ENCODE measurements at places on chromosomes 7 and 10.

- DNase-seq, result no peak
Observed at GRCh38 chr7:138247568-138248333, 171.5 kb downstream of the AKR1D1 start.

DNA sequence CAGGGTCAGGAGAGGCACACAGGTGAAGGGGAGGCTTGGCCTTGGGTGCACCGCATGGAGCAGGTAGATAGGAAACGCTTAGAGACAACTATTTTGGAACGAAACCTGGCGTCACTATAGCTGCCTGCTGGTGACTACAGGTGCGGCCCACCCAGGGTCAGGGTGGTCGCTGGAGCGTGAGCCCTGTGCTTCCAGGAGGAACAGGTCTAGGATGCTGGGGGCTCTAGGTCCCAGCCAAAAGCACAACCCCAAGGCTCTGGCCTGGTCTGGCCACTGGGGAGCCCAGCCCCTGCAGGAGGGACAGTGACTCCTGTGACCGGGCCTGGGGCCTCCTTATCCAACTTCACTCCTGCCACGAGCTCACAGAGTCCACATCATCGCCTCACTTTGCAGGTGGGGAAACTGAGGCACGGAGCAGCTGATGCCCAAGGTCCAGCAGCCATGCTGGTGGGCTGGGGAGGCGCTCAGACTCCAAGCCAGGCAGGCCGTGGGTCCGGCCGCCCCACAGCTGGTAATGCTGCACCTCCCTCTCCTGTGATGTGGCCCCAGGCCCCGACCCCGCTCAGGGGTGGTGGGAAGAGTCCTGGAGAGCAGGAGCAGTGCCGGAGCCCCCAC, 9.0 kb downstream of the LFNG start:
- DNase-seq, result no peak

GRCh38 chr7:3650844-3651243, 349.8 kb downstream of the SDK1 start:
- DNase-seq, result no peak

- no peak for DNase-seq
Observed at GRCh38 chr7:12314199-12314598, 89.5 kb downstream of the VWDE start.

DNA sequence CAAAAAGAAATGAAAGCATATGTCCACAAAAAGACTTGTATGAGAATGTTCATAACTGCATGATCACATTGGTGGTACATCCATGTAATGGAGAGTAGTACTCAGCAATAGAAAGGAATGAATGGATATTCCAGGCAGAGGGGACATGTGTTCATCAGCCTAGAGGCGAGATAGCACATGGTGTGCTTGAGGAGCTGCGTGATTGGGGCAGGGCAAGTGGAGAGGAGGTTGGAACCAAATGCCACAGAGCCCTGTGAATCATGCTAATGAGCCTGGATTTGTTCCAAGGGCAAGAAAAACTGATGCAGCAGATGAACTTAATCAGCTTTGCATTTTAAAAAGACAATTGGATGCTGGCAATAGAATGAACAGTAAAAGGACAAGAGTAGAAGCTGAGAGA, 73.3 kb downstream of the C10orf90 start:
- DNase-seq, result no peak

DNA sequence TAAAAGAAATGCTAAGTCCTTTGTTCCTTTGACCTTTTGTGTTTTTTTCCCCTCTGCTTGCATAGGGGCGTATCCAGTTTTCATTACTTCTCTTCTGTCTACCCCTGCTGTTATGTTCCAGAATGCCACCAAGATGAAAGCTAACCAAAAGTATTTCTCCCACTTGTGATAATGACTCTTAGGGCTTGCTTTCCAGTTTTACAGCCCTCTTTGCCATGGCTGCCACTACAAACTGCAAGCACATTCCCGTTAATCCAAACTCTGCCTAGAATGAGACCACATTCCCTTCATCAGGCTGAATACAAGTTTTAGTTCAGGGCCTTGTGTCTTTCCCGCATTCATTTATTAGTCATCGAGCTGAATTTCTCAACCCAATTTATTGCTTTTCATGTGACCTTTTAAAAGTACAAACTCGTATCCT, 23.6 kb upstream of the CD36 start:
- no peak for DNase-seq
